ENCODE measurements at places on chromosomes 2 and 18. TPM values are rescaled to one million over a fixed set of nuclear protein-coding genes. Genes with fewer than 3 reads are reported as not detected.

DNA sequence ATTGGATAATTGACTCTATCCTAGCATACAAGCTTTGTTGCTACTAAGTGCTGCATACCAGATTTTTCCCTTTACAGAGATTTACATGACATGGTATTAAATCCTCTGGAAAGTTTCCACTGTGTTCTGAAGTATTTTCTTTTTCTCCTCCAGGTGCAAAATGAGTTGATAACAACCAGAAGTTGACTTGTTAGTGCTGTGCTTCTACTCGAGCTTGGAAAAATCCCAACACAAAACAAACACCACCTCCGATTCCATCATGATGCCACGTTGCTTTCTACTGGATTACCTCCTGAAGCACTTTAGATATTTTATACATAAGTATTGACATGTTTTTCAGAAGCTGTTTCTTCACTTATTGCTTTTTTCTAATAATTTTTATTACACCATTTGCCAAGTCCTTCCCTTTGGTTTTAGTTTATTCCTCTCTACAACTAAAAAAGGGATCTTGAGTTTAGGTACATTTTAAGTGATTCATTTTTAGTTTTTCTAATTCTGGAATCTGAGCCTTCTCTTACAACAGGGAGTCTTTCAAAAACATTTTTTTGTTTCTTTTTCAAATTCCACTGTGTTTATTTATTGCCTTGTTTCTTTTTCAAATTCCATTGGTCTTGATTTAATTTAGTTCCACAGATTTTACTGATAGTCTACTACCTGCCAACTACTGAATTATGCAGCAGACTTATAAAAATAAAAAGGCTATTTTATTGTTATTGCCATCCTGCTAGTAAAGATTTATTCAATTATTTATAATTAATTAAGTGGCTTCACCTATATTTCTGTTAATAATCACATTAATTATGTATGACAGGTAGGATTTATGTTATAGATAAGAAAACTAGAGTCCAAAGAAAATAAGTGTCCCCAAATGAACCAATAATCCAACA lies 143.4 kb downstream of the PPP1R1C start:
- no peaks in the 10 kb centered on the region for H3K27me3 ChIP-seq
- no peak overlapping the region for H3K27ac ChIP-seq
- DNase-seq = no peak
- H3K4me1 ChIP-seq = no peaks in the 10 kb centered on the region
- no peaks in the 10 kb centered on the region for H3K36me3 ChIP-seq

PMAIP1 gene
- 84.1 TPM for total RNA-seq

SCN1A gene
- total RNA-seq = 1.9 TPM

DNA sequence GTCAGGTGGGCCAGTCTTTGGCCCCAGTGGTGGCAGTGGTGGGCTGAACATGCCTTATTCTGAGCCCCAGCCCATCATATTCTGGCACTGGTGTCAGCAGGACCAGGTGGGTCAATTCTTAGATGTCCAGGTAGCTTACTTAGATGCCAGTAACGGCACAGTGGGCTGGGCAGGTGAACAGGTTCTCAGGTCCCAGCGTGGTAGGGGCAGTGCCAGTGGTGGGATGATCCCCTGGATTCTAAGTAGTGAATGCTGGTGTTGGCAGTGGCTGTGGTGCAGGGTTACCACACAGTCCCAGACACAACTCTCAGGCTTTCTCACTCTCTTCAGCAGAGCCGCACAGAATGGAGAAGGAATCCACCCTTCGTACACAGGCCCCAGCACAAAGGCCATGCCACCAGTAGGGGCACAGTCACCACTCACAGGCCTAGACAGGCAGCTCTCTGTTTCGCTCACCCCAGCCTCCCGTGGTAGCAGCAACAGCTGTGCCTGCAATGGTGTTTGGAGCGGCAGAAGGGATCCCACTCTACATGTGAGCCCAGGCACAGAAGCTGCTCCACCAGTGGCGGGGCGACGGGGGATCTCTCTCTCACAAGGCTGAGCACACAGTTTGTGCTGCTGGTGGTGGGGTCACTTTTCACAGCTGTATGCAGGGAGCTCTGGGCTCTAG lies 97.3 kb downstream of the ANKRD12 start:
- H3K27me3 ChIP-seq = no peaks in the 10 kb centered on the region
- no peak overlapping the region for H3K4me3 ChIP-seq
- no peaks in the 10 kb centered on the region for H3K36me3 ChIP-seq
- DNase-seq = peak; percentile 52
- peaks cover 5% of the 10 kb centered on the region for H3K4me1 ChIP-seq

- no peak overlapping the region for H3K4me3 ChIP-seq
- no peak overlapping the region for H3K27ac ChIP-seq
- H3K4me1 ChIP-seq = no peaks in the 10 kb centered on the region
- no peaks in the 10 kb centered on the region for H3K27me3 ChIP-seq
Measured at GRCh38 chr18:36382854-36383253, 85.3 kb downstream of the FHOD3 start.

VWC2L gene
- total RNA-seq = not detected

DNA sequence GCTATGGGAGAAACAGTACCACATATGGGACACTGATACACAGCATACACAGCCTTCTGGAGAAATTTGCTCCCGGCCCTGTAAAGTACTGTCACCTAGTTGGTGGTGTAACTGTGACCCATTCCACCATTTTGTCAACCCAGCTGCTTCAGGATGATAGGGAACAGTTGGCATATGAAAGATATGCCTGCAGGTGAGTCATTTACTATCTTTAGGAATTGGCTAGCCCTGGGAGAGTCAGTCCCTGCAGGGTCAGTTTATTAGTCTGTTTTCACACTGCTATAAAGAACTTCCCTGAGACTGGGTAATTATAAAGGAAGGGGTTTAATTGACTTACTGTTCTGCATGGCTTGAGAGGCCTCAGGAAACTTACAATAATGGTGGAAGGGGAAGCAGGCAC lies 30.0 kb upstream of the PTPRM start:
- H3K4me1 ChIP-seq = no peaks in the 10 kb centered on the region
- no peaks in the 10 kb centered on the region for H3K27me3 ChIP-seq
- no peaks in the 10 kb centered on the region for H3K36me3 ChIP-seq

DNA sequence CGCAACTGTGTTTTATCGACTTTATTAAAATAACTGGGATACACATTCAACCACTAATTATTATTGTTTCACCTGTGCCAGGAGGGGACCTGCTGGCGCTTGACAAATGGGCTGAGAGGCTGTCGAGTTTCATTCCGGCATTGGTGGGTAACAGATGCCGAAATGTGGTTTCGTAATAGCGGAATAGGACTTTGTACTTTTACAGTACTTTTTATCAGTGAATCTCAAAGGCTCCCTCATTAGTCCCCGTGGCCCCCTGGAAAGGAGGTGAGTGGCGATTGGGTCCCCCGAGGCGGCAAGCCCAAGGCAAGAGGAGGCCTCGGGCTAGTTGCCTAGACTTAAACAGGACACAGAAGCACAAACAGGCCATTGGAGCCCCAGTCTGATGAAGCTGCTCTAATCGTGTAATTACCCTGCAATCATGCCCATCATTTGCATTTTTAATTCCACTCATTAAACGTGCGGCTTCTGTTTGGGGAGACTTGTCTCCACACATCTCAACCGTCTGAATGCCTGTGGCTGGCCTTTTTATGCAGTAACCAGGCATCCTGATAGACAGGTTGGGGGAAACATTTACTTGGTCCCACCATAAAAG lies 193.2 kb downstream of the INO80D start:
- no peaks in the 10 kb centered on the region for H3K27me3 ChIP-seq
- no peak overlapping the region for H3K4me3 ChIP-seq
- no peaks in the 10 kb centered on the region for H3K36me3 ChIP-seq
- DNase-seq = no peak
- no peak overlapping the region for H3K27ac ChIP-seq

TCF23 gene
- not detected for total RNA-seq

- no peaks in the 10 kb centered on the region for H3K27me3 ChIP-seq
- H3K27ac ChIP-seq = no peak overlapping the region
- no peaks in the 10 kb centered on the region for H3K4me1 ChIP-seq
- DNase-seq = no peak
- H3K36me3 ChIP-seq = no peaks in the 10 kb centered on the region
Measured at GRCh38 chr2:14831458-14831857, 198.9 kb downstream of the LRATD1 start.

DNA sequence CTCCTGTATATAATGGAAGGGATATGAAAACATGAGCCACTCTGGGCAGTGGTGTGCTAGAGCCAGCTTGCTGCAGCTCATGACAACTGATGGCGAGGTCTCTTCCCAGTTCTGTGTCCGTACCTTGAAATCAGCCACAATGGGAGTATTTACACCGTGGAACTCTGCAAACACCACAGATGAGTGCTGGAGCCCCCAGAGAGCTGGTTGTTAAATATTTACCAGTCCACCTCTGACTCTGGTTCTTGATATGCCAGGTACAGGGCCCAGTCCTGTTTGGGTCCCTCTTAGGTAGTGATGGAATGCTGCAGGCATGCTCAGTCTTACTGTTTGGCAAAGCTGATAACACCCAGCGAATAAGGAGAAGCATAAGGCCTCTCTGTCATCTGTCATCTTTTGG lies 116.1 kb upstream of the GLI2 start:
- peaks cover 1% of the 10 kb centered on the region for H3K4me1 ChIP-seq
- H3K27ac ChIP-seq = no peak overlapping the region
- H3K36me3 ChIP-seq = no peaks in the 10 kb centered on the region
- no peak for DNase-seq
- no peak overlapping the region for H3K4me3 ChIP-seq
